ENCODE measurements at places on chromosomes 12 and 14.
A peak's percentile ranks its signal among the peaks of the same experiment; 100 is the strongest.

DNA sequence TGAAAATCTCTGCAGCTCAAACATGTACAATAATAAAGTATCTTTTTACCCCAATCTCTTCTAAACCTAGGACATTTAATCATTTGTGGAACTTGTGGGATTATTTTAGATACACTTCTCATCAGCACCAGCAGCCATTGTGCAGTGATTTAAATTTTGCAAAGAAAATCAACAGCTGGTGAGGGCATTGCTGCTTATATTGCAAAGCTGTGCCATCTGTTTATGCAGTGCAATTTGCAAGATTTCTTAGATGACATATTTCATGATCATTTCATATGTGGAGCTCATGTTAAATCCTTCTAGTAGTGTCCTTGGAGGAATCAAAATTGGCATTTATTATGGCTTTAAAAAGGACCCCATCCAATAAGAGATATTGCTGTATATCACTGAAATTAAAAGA is 320.7 kb downstream of the BTG1 start:
- DNase-seq = no peak

GRCh38 chr12:102539651-102540553 is 59.5 kb upstream of the IGF1 start:
- peak; percentile 51 for DNase-seq

GRCh38 chr12:53667080-53667479 is 8.8 kb downstream of the ATP5MC2 start:
- no peak for DNase-seq

DNA sequence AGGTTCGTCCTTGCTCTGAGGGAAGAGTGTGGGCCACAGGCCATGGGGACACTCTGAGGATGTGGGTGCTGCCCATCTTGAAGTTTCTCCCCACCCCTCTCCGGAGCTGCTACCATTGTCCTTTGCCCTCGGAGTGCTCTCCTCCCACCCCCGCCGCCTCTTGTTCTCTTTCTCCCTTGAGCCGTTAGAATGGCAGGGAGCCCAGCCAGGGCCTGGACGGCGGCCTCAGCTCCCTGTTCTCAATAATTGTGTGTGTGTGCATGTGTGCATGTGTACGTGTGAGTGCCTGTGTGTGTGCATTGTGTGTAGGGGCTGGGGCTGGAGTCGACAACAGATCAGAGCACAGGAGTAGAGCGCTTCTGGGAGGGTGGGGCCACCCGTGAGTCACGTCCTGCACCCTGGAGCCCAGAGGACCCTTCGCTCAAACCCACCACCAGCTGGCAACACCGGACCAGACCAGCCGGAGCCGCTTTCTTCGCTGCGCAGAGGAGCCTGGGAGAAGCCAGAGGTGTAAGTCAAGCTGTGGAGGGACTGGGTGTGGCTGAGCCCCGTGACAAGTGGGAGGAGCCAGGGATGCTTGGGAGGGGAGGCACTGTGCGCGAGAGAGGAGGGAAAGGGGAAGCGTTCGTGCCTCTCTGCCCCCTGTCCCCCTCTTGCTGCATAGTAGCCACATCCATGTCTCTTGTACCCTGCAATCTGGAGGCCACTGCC is 25.9 kb upstream of the KCNA5 start:
- DNase-seq = no peak

DNA sequence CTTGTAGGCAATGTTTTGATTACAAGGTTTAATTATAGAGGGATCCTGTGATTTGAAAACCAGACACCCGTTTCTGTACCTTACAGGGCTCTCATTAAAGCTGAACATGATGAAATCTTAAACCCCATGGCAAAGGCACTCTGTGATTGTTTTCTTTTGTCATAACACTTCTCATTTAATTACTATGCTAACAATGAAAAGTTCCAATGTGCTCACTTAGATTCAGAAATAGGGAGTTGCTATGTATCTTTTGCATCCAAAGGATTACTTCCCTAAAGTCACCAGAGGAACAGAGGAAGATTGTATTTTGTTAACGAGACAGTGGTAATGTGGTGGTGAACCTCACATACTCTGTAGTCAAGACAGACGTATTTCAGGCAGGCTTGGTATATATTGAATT is 81.5 kb upstream of the MYF6 start:
- no peak for DNase-seq

GRCh38 chr12:75969768-75970167 is 61.8 kb downstream of the PHLDA1 start:
- no peak for DNase-seq

DNA sequence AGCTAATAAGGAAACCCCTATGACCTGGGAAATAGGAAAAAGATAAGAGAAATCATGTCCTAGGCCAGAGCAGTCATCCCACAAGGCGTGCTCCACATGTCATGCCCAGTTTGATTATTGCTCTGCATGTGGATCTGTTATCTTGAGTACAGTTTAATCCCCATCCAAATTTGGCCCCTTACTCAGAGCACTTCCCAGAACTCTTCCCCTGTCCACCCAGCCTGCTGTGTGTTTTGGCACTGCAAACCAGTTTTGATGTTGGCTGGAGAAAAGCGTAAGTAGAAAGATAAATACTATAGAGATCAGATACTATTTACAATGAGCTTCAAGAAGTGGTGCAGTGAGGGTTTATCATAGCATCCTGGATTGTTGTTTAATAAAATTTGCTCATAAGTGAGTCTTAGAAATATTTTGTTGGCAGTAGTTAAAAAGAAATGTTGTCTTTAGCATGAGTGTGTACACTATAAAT is 83.8 kb downstream of the PTPRB start:
- no peak for DNase-seq

GRCh38 chr12:110269622-110270124 is 11.4 kb upstream of the ATP2A2 start:
- DNase-seq = peak; percentile 83

DNA sequence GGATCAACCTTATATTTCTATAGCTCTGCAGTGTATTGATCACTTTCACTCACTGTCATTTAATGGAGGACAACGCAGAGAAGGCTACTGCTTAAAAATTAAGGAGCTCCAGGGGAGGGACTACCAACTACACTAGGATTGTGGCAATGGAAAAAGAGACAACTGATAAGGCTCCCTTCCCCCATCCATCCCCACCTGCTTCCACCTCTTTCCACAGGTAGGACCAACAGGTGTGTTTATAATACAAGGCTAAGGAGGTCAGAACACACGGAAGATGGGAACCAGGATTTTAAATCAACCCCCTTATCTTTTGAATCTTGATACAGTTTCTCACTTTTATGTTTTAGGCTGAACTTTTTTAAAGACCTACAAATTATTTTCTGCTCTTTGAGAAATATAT is 90.8 kb downstream of the STAB2 start:
- no peak for DNase-seq

DNA sequence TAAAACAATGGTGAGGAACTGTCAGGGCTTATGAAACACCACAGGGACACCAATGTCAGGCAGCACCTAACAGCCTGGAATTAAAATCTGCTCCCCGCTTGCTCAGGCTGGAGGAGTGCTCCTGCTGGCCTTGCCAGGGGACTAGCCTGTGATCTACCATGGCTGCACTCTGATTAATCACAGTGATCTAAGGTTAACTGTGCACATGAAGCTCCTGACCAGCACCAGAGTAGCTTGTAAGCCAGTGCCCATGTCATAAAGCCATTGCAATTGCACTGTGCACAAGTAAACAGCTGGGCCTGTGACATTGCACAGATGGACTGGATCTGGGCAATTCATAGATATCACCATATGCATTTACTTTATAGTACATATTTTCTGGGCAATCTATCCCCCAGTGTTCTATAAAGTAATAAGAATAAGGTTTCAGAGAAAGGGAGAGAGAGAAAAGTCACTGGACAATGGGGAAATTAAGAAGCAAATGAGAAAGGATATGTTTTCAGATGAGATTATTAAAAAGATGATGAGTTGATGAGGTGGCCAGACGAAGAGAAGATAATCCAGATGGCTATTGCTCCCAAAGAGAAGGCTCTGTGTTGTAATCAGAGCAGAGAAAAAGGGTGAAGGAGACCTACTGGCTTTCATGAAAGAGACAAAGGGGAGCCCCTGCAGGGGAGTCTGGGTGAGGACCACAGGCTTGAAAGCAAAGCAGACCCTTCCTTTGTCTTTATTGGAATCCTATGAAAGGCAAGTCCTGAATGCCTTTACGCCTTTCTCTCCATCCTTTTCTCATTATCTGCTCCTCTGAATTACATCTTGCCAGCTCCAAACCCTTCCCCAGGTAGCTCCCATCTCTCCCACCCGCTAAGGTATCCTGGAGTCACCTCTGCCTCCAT is 145.8 kb downstream of the SLC38A6 start:
- no peak for DNase-seq

DNA sequence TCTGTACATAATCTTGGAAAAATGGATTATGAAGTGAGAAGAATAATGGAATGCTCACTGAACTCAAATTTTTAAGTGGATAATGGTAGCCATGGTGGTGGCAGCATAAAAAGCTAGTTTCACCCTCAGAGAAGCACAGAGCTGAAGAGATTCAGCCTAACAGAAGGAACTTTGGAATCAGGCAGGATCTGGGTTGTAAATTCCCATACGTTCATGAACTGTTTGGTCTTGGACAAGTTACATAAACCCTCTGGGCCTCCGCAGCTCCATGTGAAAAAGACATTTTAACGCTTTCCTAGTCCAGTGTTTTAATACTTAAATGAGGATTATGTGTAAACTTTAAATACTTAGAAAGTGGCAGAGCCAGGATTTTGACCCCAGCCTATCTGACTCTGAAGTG is 26.6 kb downstream of the JKAMP start:
- no peak for DNase-seq

DNA sequence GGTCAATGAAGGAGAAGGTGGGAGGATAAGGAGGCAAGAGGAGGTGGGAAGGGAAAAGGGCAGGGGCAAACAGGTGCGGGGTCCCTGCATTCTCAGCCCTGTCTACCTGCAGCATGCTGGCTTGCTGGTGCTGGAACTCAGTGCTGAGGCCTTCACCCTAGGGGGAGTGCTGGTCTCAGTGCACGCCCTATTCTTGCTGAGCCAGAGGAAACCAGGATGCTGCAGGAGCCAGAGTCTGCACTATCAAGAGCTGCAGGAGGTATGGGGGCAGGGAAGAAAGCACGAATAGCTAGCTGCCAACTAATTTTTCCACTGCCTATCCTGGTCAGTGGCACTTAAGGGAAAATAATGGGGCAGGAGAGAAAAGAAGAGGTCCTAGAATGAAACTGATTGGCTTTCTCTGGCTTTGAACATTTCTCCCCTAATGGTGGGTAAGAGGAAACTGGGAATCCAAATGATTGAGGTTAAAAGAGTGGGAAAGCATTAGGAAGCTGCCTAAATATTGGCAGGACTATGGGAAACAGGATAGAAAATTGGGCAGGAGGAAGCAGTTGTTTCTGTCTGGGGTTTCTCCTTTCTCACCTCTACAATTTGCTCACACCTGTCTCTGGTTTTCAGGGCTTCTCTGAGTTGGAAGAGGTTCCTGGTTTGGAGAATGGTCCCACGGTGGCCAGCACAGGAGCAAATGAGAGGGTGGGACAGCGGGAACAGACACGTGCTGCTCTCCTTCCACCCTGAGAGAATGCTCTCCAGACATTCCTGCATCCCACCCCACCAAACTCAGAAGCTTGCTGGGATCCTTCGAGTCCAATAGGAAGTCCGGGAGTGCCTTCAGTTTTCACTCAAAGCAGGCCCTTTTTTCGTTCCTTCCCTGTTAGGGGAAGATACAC is 1.9 kb downstream of the TMEM253 start:
- no peak for DNase-seq

DNA sequence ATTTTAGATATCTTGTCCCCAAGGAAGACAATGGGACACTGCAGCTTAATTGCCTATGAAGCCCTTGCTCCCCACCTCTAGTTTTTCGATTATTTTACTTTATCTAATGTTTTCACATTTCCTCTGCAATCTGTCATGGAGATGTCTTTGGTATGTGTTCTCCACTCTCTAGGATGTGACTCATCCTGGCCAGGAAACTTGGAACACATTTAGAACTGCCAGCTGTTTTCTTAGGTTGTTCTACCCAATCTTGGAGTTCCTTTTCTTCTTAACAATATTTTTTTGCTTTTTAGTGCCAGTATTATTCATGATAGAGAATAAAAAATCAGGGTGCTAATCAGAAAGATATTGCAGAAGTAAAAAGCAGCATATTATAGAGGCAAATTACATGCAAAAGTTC is 101.7 kb upstream of the CLEC14A start:
- peak; percentile 67 for DNase-seq

- no peak for DNase-seq
These were observed 3.2 kb upstream of the MGST1 start for GRCh38 chr12:16344269-16344668.

DNA sequence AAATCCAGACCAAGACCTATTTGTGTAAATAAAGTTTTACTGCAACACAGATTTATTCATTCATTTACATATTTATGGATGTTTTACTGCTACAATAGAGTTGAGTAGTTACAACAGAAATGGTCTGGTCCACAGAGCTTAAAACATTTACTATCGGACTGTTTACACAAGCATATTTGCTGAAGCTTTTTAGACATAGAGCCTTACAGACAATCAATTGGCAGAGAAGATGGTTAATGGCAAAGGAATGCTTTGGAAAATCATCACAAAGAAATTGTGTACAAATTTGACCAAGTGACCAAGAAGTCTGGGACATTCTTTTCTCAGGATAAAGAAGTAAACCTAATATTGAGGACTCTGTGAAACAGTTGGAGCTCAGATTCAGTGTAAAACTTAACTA is 504.3 kb downstream of the SLC16A7 start:
- DNase-seq = no peak

DNA sequence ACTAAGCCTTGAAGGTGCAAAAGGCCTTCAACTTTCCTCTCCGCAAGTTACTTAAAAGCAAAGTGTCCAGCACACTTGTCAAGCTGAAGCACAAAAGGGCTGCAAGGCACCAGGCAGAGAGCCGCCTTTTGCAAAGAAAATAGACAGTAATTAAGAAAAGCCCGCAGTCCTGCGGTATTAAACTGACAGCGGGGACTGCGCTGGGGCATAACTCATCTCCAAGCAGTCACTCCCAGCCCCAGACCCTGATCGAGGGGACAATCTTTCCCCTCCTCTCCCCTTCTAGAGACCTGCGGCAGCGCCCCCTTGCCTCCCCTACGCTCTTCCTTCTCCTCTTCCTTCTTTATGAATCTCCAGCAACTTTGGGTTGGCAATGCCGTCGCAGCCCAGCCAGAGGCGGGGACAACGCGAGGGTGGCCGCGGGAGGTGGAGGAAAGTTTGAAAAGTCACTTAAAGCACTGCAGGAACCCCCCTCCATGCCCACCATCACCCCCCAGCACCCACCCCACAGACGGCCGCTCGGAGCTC is 200.9 kb upstream of the CAND1 start:
- no peak for DNase-seq

- no peak for DNase-seq
These were observed 9.2 kb downstream of the DGKA start for GRCh38 chr12:55940065-55940732.

DNA sequence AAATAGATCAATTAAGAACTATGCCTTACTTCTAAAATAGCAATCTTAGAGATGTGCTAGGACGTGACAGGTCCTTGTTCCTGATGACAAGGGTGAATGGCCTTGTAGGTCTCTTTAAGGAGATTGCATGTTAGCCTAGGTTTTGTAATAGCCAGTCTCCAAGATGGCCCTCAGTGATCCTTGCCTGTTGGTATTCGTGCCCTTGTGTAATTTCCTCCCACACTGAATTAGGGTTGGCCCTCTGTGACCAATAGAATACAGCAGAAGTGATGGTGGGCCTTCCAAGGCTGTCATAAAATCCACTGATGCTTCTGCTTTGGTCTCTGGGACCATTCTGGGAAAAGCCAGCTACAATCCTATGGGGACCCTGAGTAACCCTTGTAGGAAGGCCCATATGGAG is 38.2 kb upstream of the SNX6 start:
- DNase-seq = no peak

Measured in fibroblast of skin of left biceps (primary cell).